ENCODE measurements at places on chromosomes 11 and 22.

- no peak for DNase-seq
Observed at GRCh38 chr11:20337526-20338154, 25.9 kb upstream of the HTATIP2 start.

GRCh38 chr11:110160437-110160836 lies 67.2 kb downstream of the ZC3H12C start:
- DNase-seq: no peak

- no peak for DNase-seq
Observed at GRCh38 chr22:19853879-19854777, 546 bp downstream of the GNB1L start.

GRCh38 chr11:22449441-22449840 lies 111.3 kb downstream of the SLC17A6 start:
- no peak for DNase-seq

DNA sequence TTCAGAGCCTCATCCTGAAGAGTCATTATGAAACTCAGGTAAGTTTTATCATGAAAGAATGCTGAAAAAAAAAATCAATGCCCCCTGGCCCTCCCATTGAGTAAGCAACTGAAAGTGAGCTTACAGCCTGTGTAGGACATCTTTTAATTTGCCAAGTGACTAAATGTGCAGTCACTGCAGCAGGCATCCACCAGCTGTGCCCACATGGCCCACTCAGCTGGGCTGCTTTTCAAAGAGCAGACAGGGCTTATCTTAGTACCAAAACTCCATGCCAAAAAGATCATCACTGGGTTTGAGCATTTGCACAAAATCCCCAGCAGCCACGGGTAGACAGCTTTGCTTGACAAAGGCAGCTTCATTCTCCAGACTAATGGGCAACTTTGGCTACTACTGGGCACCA lies 709.7 kb downstream of the NTM start:
- DNase-seq: no peak

GRCh38 chr22:22910272-22911240 lies 22.9 kb downstream of the IGLL5 start:
- no peak for DNase-seq
